ENCODE measurements at places on chromosomes 16 and 17.

DNA sequence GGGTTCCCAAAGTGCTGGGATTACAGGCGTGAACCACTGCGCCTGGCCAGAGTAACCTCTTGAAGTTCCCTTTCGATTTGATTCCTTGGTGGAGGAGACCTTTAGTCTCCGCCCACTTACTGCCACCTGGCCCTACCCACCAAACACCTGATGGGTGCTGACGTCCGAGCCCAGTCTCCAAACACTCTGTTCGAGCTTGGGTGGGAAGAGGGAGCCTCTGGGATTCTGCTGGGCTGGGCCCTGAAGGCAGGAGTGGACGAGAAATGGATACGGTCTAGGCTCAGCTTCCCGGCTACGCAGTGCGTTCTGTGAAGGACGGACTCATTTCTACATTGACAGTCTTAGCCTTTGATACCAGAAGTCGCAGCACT, 870 bp upstream of the ITGA3 start:
- DNase-seq, result no peak

DNA sequence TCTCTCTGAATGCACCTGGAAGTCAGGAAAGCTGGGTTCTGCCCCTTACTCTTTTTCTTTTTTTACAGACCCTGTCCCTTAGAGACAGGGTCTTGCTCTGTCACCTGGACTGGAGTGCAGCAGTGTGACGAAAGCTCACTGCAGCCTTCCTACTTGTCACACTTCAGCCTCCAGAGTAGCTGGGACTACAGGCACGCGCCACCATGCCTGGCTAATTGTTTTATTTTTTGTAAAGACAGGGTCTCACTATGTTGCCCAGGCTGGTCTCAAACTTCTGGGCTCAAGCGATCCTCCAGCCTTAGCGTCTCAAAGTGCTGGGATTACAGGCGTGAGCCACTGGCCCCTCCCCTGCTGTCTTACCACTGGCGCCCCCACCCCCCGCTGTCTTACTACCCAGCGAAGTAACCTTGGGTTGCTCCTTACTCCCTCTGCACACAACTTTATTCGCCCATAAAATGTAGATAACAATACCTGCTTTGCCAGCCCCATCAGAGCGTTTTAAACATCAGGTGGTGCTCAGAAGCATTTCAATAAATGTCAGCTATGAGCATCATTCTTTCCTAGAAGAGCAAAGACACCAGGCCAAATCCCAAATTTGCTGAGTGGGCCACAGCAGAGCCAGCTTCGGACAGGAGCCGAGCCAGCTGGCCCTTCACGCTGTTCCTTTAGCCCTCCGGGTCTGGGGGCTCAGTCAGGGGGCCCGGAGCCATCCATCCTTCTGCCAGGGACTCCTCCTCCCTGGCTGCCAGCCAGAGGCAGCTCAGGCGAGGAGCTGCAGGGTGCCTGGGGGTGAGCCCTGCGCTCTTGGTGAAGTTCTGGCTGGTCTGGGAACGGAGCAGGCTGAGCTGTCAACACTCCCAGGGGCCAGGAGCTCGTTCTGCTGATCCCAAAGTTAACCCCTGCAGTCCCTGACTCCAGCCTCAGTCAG, 24.4 kb downstream of the SRL start:
- no peak for DNase-seq

DNA sequence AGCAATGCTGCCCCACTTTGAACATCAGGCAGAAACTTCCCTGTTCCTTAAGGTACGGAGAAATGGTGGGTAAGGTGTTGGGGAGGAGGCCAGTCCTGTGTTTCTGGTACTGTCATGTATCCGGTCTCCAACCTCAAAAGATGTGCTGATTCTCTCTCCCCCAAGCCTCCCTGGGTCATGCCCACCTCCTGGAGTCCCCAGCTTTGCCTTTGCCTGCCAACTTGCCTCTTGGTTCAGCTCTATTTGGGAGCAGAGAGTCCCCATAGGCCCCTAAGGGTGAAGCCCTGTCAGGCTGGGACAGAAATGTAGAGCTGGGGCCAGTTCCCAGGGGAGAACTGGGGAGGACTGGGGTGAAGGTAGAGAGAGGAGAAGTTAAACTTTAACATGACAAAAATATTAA, 1.6 kb upstream of the TBX21 start:
- no peak for DNase-seq

DNA sequence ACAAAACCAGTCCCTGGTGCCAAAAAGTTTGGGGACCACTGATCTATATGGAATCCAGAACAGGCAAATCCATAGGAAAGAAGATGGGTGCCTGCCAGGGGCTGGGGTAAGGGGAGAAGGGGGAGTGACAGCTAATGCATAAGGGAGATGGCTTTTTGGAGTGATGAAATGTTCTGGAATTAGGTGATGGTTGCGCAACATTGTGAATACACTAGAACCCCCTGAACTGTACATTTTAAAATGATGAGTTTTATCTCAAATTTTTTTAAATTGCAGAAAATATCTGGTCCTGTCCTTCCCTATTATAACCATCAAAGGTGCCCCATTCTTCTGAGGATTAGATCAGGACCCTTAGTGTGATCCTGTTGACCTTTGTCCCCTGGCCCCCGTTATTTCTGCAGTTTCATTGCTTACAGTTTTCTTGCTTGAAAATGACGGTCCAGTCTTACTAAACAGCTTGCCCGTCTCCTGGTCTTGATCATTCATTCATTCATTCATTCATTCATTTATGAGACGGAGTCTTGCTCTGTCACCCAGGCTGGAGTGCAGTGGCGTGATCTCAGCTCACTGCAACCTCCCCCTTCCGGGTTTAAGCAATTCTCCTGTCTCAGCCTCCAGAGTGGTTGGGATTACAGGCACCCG, 4.6 kb downstream of the BCO1 start:
- DNase-seq, result no peak

GRCh38 chr17:61449707-61450640, 2.2 kb upstream of the TBX4 start:
- no peak for DNase-seq

DNA sequence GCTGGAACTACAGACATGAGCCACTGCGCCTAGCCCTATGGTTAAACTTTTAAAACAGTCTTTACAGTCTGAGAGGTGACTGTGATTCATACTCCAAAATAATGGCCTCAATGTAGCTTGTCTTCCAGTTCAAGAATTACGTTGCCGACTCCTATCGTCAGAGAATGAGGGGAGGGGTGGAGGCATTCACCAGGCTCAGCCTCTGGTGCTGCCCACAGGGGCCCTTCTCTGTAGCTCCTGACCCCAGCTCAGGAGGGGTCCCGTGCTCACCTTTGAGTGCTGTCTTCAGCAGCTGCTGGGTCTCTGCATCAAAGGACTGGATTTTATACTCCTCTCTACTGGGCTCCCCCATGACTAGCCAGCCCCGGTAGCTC, 1.2 kb downstream of the MIF4GD start:
- no peak for DNase-seq

DNA sequence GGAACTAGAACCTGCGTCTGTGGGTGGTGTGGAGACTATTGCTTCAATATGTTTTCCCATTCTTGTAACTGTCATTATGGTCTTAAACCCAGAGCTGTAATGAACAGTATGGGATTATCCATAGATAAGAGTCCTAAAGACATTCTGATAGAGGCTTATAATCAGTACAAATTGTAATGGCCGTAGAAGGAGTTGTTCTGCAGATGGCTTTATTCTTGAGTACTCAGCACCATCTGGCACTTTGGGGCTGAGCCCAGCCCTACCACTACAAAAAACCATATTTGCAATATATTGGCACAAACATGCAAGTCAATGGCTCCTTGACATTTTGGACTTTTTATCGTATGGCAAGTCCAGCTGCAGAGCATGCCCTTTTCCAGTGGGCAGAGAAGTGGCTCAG, 150.0 kb downstream of the HS3ST4 start:
- DNase-seq, result no peak

DNA sequence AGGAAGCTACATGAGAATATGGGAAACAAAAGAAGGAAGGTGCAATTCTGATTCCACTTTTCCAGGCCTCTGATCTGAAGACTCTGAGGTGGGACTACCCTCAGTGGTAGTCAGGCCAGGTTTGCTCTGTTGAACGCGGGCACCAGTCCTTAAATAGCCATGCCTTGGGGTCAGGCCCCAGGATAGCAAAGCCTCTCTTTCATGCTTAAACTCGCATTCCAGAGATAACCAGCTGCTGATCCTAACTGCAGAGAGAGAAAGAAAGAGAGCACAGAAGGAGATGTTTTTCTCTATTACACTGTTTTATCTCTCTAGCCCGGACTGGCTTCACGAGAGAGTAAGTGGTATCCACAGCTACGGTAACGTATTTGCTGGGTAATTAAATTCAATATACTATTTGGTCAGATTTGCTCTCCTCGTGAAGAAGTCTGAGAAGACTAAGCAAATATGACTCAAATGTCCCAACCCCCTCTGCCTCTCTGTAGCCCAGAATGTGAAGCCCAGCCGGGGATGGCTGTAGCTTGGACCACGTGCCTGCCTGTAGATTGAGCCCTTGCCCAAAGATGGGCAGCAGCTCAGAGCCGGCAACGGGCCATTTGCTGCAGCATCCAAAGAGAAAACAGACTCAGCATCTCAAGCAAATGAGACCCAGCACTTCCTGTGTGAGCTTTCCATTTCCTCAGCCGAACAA, 122.2 kb downstream of the SMG6 start:
- DNase-seq, result no peak

DNA sequence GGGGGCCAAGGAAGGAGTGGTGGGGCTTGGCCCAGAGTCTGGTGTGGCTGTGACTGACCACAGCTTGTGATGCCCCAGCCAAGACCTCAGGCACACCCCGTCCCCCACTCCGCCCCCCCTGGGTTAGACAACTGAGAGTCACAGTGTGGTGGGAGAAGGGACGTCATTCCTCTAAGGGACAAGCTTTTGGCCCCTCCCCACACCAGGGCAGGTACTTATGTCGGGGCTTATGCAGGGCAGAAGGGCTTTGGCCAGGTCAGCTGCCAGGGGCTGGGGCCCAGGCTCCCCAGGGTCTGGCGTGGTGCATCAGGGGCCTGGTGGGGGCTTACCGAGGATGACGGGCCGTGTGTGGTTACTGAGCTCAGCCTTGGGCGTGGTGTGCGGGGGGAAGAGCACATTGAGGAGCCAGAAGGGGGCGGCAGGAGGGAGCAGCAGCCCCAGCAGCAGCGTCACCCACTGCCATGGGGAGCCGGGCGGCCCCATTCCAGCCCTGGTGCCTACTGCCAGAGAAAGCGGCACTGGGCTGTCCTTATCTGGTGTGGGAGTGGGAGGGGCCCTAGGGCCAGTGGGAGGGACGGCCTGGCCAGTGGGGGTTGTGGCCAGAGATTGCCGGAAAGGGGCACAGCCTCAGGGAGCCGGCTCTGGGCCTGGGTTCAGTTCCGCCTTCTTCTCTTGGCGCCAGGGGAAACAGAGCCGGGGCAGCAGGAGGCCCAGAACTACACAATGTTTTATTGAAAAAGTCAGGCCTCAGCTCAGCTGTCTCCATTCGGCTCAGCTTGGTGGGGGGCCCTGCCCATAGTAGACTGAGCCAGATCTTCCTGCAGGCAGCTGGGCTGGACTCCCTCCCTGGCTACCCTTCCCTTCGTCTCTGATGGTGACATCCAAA, at the start of gene LCAT:
Gene LCAT, minus strand, starts transcription at position 502 of the 886 bp plus-strand sequence. Its CDS starts 19 bp downstream, at position 483.
- no peak for DNase-seq

DNA sequence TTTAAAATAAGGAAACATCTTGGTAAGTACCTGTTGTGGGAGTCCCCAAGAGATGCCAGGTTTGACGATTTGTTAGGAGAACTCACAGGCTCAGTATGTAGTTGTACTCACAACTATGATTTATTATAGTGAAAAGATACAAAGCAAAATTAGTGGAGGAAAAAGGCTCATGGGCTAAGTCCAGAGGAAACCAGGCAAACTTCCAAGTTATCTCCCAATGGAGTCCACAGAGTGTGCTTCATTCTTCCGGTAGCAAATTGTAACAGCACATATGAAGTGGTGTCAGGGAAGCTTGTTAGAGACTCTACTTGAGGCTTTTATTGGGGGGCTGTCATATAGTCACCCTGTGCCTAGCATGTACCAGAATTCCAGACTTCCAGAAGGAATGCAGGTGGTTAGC, 2.3 kb downstream of the DDX19A start:
- DNase-seq, result no peak

- DNase-seq, result no peak
Measured at GRCh38 chr16:8966817-8967131, 3.1 kb upstream of the USP7 start.

Measured in HS-5 (cell line).